ENCODE measurements at places on chromosomes 6 and 20. TPM values are rescaled to one million over a fixed set of nuclear protein-coding genes. Genes with fewer than 3 reads are reported as not detected.
A peak's percentile ranks its signal among the peaks of the same experiment; 100 is the strongest.

Gene ACSS1
- total RNA-seq = 83.0 TPM

Gene VWA7
- total RNA-seq = 5.6 TPM

DNA sequence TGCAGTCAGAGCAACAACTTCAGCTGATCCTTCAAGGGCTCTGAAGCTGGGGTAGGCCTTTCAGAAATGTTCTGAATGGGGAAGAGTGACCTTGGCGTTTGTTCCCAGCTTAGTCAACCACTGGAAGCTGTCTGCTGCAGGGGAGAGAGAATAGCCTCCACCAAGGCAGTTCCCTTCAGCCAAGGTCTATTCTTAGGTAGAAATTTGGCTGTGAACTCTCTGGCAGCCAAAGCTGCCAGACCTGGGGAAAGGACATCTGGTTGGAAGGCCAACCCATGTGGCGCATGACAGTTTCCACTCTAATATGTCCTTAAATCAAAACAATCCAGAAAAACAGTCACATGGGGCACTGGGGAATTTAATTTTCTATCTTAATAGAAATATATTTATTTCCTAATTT is 60.1 kb downstream of the FBXO5 start:
- DNase-seq = no peak
- H3K27me3 ChIP-seq = peaks cover 3% of the 10 kb centered on the region
- H3K4me1 ChIP-seq = no peaks in the 10 kb centered on the region

DNA sequence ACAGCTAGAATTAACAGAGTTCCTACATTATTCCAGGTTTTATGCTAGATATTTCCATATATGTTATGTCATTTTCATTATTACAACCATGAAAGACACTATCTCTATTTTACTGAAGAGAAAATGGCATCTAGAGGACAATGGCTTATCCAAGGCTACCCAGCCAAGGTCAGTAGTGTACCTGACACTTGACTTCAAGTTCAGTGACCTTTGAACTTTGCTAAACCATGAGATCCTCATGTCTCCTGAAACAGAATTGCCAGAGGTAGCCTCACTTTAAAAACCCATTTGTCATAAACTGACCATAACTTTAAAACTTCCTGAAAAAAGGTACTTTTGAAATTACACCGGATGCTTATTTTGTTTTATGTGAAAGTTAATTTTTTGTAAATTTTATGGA is 14.4 kb downstream of the NAPB start:
- H3K27me3 ChIP-seq = no peaks in the 10 kb centered on the region
- no peak overlapping the region for H3K27ac ChIP-seq
- no peaks in the 10 kb centered on the region for H3K36me3 ChIP-seq
- H3K4me1 ChIP-seq = peaks cover 12% of the 10 kb centered on the region

DNA sequence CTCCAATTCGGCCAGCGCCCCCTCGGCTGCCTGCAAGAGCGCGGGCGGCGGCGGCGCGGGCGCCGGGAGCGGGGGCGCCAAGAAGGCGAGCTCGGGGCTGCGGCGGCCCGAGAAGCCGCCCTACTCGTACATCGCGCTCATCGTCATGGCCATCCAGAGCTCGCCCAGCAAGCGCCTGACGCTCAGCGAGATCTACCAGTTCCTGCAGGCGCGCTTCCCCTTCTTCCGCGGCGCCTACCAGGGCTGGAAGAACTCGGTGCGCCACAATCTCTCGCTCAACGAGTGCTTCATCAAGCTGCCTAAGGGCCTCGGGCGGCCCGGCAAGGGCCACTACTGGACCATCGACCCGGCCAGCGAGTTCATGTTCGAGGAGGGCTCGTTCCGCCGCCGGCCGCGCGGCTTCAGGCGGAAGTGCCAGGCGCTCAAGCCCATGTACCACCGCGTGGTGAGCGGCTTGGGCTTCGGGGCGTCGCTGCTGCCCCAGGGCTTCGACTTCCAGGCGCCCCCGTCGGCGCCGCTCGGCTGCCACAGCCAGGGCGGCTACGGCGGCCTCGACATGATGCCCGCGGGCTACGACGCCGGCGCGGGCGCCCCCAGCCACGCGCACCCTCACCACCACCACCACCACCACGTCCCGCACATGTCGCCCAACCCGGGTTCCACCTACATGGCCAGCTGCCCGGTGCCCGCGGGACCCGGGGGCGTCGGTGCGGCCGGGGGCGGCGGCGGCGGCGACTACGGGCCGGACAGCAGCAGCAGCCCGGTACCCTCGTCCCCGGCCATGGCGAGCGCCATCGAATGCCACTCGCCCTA is 963 bp downstream of the FOXF2 start:
- DNase-seq = peak; percentile 67
- H3K4me1 ChIP-seq = peaks cover 39% of the 10 kb centered on the region
- no peak overlapping the region for H3K27ac ChIP-seq
- H3K36me3 ChIP-seq = no peaks in the 10 kb centered on the region

DNA sequence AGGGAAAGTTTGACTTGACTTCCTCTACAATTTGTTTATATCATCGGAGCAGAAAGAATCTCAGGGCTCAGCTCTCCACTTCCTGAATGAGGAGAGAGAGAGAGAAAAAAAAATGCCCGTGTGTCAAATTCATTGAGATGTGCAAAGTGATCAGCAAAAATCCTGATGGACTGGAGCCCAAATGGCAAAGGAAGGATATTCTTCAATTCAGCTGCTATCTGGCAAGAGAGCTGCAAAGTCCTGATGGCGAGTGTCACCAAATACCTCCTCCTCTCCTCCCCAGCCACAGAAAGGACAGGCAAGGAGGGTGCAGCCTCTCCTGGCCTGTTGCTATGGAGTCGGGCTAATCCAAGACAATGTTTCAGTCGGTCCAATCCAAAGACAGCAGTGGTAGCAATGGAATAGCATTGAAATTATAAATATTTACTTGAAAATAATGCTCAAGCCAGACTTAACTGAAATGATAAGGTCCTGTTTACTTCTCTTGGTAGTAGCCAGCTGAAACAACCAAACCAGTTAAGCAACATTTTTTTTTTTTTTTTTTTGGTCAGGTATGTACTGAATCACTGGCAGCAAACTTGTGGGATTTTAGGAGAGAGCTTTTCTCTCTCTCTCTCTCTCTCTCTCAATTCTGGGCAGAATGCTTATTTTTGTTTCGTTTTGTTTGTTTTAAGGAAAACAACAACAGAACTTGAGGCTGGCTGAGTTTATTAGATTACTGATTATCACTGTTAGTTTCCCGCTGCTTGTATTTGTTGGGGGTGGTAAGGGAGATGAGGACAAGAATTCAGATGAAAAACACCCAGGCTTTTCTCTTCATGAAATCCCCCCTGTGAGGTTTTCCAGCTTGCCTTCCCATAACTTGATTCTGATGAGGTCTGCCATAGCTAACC is 204.2 kb downstream of the BCAS1 start:
- DNase-seq = peak; percentile 60
- peaks cover 52% of the 10 kb centered on the region for H3K4me1 ChIP-seq
- no peaks in the 10 kb centered on the region for H3K36me3 ChIP-seq
- H3K27ac ChIP-seq = peak overlapping the region; percentile 86
- no peak overlapping the region for H3K4me3 ChIP-seq

GRCh38 chr6:127997496-127998164 is 96.8 kb upstream of the THEMIS start:
- no peak overlapping the region for H3K4me3 ChIP-seq
- no peaks in the 10 kb centered on the region for H3K4me1 ChIP-seq
- H3K36me3 ChIP-seq = peaks cover 1% of the 10 kb centered on the region
- DNase-seq = no peak
- H3K27me3 ChIP-seq = no peaks in the 10 kb centered on the region
- H3K27ac ChIP-seq = no peak overlapping the region

GRCh38 chr6:113635222-113635986 is 221.7 kb upstream of the MARCKS start:
- peaks cover 57% of the 10 kb centered on the region for H3K4me1 ChIP-seq
- no peak overlapping the region for H3K4me3 ChIP-seq
- DNase-seq = no peak
- no peaks in the 10 kb centered on the region for H3K27me3 ChIP-seq

Gene FANCE
- 12.8 TPM for total RNA-seq

DNA sequence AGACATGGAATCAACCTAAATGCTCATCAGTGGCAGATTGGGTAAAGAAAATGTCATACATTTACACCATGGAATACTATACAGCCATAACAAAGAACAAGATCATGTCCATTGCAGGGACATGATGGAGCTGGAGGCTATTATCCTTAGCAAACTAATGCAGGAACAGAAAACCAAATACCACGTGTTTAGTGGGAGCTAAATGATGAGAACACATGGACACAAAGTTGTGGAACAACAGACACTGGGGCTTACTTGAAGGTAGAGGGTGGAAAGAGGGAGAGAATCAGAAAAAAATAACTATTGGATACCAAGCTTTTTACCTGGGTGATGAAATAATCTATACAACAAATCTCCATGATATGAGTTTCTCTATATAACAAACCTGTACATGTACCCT is 701.3 kb downstream of the TBC1D32 start:
- no peak overlapping the region for H3K27ac ChIP-seq
- no peaks in the 10 kb centered on the region for H3K36me3 ChIP-seq
- H3K27me3 ChIP-seq = no peaks in the 10 kb centered on the region
- H3K4me3 ChIP-seq = no peak overlapping the region

- H3K27ac ChIP-seq = no peak overlapping the region
- no peak overlapping the region for H3K4me3 ChIP-seq
- H3K36me3 ChIP-seq = no peaks in the 10 kb centered on the region
- peak; percentile 20 for DNase-seq
- no peaks in the 10 kb centered on the region for H3K4me1 ChIP-seq
Measured at GRCh38 chr6:117346142-117346930, 79.4 kb downstream of the ROS1 start.

Gene CGA
- total RNA-seq = not detected

GRCh38 chr6:40523505-40524172 is 63.5 kb downstream of the LRFN2 start:
- no peaks in the 10 kb centered on the region for H3K27me3 ChIP-seq
- no peak overlapping the region for H3K4me3 ChIP-seq
- no peak overlapping the region for H3K27ac ChIP-seq
- H3K36me3 ChIP-seq = no peaks in the 10 kb centered on the region

Gene RAD21L1
- total RNA-seq = not detected

DNA sequence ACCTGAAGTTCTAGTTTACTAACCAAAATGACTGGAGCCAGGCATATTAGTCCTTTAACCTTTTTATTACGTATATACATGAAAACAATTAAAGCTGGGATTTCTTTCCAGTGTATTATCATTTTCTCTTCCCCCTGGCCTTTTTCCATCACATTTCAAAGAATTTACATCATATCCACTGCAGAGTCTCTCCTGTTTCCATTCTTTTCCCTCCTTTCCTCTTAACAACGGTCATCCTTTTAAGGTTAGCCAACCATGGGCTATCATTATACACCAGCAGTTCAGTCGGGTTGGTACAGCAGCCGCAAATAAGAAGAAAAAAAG is 104.6 kb downstream of the TFAP2A start:
- H3K27ac ChIP-seq = no peak overlapping the region
- H3K27me3 ChIP-seq = no peaks in the 10 kb centered on the region
- no peak for DNase-seq
- H3K36me3 ChIP-seq = no peaks in the 10 kb centered on the region

DNA sequence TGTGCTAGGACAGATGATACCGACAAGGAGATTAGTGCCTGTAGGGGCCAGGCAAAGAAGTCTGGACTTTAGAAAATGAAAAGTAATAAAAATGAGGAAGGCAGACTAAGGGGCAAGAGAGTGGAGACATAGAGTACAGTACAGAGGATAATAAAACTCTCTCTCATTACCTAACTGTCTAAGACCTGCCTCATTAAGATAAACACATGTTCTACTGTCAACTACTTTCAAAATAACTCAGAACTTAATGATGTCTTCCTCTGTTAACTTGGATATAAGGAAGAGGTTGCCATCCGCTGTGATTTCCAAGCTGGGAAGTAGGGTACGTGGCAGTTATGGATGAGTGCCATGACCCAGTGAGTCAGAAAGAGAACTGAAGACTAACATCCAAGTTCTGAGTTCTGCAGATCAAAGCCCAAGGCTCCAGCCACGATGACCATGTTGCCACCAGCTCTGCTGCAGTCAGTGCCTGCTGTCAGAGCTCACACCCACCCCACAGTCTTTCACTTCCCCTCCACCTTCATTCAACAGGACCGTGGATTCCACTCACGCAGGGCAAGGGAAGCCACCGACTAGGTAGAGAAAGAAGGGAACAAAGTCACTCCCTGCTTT is 81.8 kb downstream of the KIF16B start:
- H3K27ac ChIP-seq = no peak overlapping the region
- H3K36me3 ChIP-seq = peaks cover 6% of the 10 kb centered on the region
- DNase-seq = peak; percentile 23
- H3K4me3 ChIP-seq = no peak overlapping the region
- H3K4me1 ChIP-seq = peaks cover 11% of the 10 kb centered on the region

GRCh38 chr6:119960456-119960855 is 610.9 kb upstream of the MAN1A1 start:
- no peak for DNase-seq

Gene MAS1
- not detected for total RNA-seq

DNA sequence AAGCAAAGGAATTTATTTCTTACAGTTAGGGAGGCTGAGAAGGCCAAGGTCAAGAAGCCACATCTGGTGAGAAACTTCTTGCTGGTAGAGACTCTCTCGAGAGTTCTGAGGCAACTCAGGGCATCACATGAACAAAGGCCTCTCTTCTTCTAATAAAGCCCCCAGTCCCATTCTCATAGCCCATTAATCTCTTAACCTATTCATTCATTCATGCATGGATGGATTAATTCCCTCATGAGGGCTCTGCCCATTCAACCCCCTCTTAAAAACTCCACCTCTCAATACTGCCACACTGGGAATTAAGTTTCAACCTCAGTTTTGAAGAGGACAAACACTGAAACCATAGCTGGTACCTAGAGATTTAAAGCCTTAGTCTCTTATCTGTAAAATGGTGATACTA is 217.9 kb upstream of the SPTLC3 start:
- no peaks in the 10 kb centered on the region for H3K4me1 ChIP-seq
- no peaks in the 10 kb centered on the region for H3K27me3 ChIP-seq
- no peak overlapping the region for H3K27ac ChIP-seq

GRCh38 chr6:157157258-157157657 is 166.1 kb downstream of the TMEM242 start:
- no peaks in the 10 kb centered on the region for H3K4me1 ChIP-seq
- no peaks in the 10 kb centered on the region for H3K27me3 ChIP-seq
- no peak overlapping the region for H3K4me3 ChIP-seq
- DNase-seq = no peak

GRCh38 chr6:69232496-69232895 is 564.3 kb downstream of the LMBRD1 start:
- H3K27me3 ChIP-seq = no peaks in the 10 kb centered on the region
- H3K4me1 ChIP-seq = no peaks in the 10 kb centered on the region
- no peak for DNase-seq
- H3K4me3 ChIP-seq = no peak overlapping the region
- no peak overlapping the region for H3K27ac ChIP-seq

Gene TSPYL4
- 20.6 TPM for total RNA-seq

Gene HRH3
- not detected for total RNA-seq

- DNase-seq = no peak
- no peak overlapping the region for H3K27ac ChIP-seq
- no peak overlapping the region for H3K4me3 ChIP-seq
- H3K4me1 ChIP-seq = no peaks in the 10 kb centered on the region
Measured at GRCh38 chr6:135295085-135295484, 114.0 kb downstream of the MYB start.

- H3K4me1 ChIP-seq = peaks cover 49% of the 10 kb centered on the region
- H3K36me3 ChIP-seq = no peaks in the 10 kb centered on the region
- DNase-seq = peak; percentile 44
- H3K4me3 ChIP-seq = no peak overlapping the region
Measured at GRCh38 chr20:47493175-47493962, 8.3 kb upstream of the NCOA3 start.
